ENCODE measurements at places on chromosomes 6 and 20. TPM values are rescaled to one million over a fixed set of nuclear protein-coding genes. Genes with fewer than 3 reads are reported as not detected.

Gene RPL7L1
- total RNA-seq: 94.4 TPM

Gene BMP6
- 221 TPM for total RNA-seq

Gene VIP
- 1.2 TPM for total RNA-seq

DNA sequence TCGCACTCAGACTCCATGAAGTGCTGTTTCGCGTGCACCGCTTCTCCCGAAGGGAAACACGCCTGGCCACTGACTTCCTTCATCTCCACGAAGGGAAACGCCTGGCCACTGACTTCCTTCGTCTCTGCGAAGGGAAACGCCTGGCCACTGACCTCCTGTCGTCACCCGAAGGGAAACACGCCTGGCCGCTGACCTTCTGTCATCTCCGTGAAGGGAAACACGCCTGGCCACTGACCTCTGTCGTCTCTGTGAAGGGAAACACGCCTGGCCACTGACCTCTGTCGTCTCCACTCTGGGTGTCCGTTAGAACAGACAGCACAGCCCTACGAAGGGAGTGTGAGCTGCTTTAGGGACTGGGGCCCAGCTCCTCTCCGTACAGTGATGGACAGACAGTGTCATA is 17.1 kb upstream of the ADRM1 start:
- H3K4me3 ChIP-seq: no peak overlapping the region
- H3K4me1 ChIP-seq: peaks cover 19% of the 10 kb centered on the region
- H3K27me3 ChIP-seq: no peaks in the 10 kb centered on the region
- peaks cover 21% of the 10 kb centered on the region for H3K36me3 ChIP-seq

- H3K27me3 ChIP-seq: peaks cover 6% of the 10 kb centered on the region
- no peaks in the 10 kb centered on the region for H3K36me3 ChIP-seq
- no peak overlapping the region for H3K27ac ChIP-seq
- no peaks in the 10 kb centered on the region for H3K4me1 ChIP-seq
- no peak for DNase-seq
Measured at GRCh38 chr6:150091476-150091875, 22.6 kb upstream of the ULBP3 start.

DNA sequence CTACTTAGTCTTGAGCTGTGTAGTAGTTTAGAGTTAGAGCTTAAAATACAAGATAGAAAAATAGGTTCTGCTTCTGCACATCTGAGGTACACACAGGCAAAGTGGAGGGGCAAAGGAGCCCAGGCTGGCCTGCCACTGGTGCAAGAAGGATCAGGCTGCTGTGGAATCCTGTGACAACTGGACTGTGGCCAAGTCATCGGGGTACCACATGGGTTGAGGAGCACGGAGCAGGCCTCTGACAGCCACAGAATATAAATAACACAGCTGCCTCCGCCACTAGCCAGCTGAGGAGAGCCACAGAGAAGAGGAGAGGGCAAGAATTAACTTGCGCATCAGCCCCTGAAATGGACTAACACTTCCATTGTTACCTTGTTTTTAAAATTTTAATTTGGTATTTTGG is 206.0 kb upstream of the MARCKS start:
- H3K4me3 ChIP-seq: no peak overlapping the region
- H3K36me3 ChIP-seq: no peaks in the 10 kb centered on the region
- H3K4me1 ChIP-seq: peaks cover 12% of the 10 kb centered on the region
- H3K27ac ChIP-seq: no peak overlapping the region
- no peak for DNase-seq
- H3K27me3 ChIP-seq: no peaks in the 10 kb centered on the region

Measured in endothelial cell of umbilical vein (primary cell).